Type B pancreatic cell (in vitro differentiated cells): ENCODE measurements at places on chromosomes 3 and 15. TPM values are rescaled to one million over a fixed set of nuclear protein-coding genes. Genes with fewer than 3 reads are reported as not detected.
A peak's percentile ranks its signal among the peaks of the same experiment; 100 is the strongest.

- peaks cover 7% of the 10 kb centered on the region for H3K4me1 ChIP-seq
- DNase-seq = no peak
- no peak overlapping the region for H3K4me3 ChIP-seq
Measured at GRCh38 chr3:120597445-120598049, 1.4 kb downstream of the NDUFB4 start.

FBXW12 gene
- total RNA-seq = not detected in 2 replicates

DNA sequence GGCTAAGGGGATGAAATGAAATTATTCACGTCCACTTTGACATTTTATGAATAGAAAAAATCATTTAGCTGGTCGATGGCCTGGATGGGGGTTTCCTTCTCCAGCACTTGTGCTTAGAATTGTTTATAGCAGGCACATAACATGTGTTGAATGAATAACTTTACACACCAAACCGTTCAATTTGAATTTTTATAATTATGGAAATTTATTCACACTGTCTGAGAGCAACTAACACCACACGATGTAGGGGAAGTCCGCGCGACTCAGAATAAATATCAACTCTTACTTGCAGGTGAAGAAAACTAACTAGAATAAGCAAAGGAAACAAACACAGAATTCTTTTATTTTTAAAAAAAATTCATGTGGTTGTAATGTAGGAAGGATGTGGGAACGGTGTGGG is 81.3 kb downstream of the MINAR1 start:
- DNase-seq = no peak
- H3K36me3 ChIP-seq = no peaks in the 10 kb centered on the region
- no peak overlapping the region for H3K27ac ChIP-seq
- H3K4me1 ChIP-seq = no peaks in the 10 kb centered on the region
- H3K27me3 ChIP-seq = peaks cover 29% of the 10 kb centered on the region

PIERCE2 gene
- total RNA-seq = 2.1 and 2.3 TPM in 2 replicates

ZNF660 gene
- total RNA-seq = 4.0 and 19.2 TPM in 2 replicates

DNA sequence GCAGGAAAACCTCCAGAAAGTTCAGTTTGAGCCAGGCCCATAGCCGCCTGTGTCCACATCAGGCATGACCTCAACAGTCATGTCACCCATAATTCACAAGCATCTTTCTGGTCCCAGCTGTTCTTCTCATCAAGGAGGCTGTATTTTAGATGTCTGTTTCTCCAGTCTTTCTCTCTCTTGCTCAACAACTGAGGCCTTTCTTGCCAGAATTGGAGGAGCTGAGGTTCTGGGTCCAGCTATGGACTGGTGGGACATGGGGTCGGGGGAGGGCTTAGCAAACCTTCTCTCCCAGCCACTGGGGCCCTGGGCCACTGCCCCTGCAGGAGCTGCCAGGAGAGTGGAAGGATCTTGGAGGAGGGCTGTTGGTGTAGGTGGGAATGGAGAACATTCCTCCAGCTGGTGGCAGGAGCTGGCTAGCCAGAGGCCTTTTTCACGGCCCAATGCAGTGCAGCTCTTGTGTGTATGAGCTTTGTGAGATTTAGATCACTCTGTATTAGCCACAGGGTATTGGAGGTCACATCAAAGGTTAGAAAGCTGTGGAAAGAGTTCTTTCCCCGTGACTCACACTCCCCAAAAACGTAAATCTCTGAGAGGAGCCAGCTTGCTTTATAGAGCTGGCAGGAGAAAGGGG is 23.5 kb downstream of the MAGEF1 start:
- peak overlapping the region; percentile 3 for H3K27ac ChIP-seq
- no peak overlapping the region for H3K4me3 ChIP-seq
- no peaks in the 10 kb centered on the region for H3K36me3 ChIP-seq
- no peak for DNase-seq
- peaks cover 52% of the 10 kb centered on the region for H3K4me1 ChIP-seq

GRCh38 chr3:93923006-93923405 is 50.7 kb downstream of the PROS1 start:
- no peaks in the 10 kb centered on the region for H3K4me1 ChIP-seq
- DNase-seq = no peak
- no peaks in the 10 kb centered on the region for H3K27me3 ChIP-seq
- peaks cover 3% of the 10 kb centered on the region for H3K36me3 ChIP-seq

- H3K4me3 ChIP-seq = no peak overlapping the region
- H3K4me1 ChIP-seq = peaks cover 9% of the 10 kb centered on the region
- H3K27ac ChIP-seq = no peak overlapping the region
- no peaks in the 10 kb centered on the region for H3K36me3 ChIP-seq
- DNase-seq = no peak
Measured at GRCh38 chr3:140344601-140345205, 333.2 kb upstream of the TRIM42 start.

FRMD4B gene
- total RNA-seq = 37.4 and 38.7 TPM in 2 replicates

GRCh38 chr3:195071916-195072820 is 198.8 kb downstream of the XXYLT1 start:
- H3K36me3 ChIP-seq = peaks cover 15% of the 10 kb centered on the region
- no peaks in the 10 kb centered on the region for H3K27me3 ChIP-seq
- peaks cover 5% of the 10 kb centered on the region for H3K4me1 ChIP-seq
- no peak overlapping the region for H3K4me3 ChIP-seq
- H3K27ac ChIP-seq = peak overlapping the region; percentile 34

DNA sequence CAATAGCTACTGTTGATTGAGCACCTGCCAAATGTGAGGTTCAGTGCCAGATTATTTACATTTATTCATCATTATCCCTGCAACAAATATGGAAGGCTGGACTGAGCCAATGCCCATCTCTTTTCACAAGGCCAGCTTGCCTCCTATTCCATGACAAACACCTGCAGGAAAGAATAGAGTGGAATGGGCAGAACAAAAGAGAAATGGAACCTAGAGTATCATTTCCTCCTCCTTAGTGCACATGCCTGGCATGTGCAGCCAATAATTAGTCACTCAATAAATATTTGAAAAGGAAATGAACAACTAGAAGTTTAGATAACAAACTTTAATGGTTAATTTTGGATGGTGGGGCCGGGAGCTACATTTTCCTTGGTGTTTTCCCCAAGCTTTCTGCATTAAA is 61.4 kb upstream of the MYRIP start:
- no peaks in the 10 kb centered on the region for H3K36me3 ChIP-seq
- DNase-seq = no peak
- H3K4me1 ChIP-seq = no peaks in the 10 kb centered on the region
- no peak overlapping the region for H3K4me3 ChIP-seq
- no peaks in the 10 kb centered on the region for H3K27me3 ChIP-seq

KNG1 gene
- not detected in 2 replicates for total RNA-seq

DNA sequence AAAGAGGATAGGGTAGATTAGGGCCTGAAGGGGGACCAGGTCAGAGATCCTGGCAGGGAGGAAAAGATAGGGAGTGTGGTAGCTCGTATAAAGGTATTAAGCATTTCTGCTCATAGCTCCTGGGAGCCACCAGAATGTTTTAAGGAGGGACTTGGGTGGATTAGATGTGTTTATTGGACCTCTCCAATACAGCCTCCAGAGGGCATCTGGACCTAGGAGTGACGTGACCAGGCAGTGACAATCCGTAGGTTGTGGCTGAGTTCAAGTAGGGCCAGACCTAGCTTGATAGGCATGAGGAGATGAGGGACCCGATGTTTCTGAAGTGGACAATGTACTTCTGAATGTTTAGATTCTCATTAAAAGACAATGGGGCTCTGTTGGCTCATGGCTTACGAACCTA is 435.2 kb downstream of the MCTP2 start:
- H3K27me3 ChIP-seq = peaks cover 8% of the 10 kb centered on the region

GRCh38 chr3:454986-455385 is 258.4 kb downstream of the CHL1 start:
- H3K36me3 ChIP-seq = no peaks in the 10 kb centered on the region
- no peak overlapping the region for H3K4me3 ChIP-seq
- no peak for DNase-seq
- H3K27ac ChIP-seq = no peak overlapping the region
- H3K4me1 ChIP-seq = peaks cover 11% of the 10 kb centered on the region
- peaks cover 7% of the 10 kb centered on the region for H3K27me3 ChIP-seq

TM6SF1 gene
- 0.14 and 0.24 TPM in 2 replicates for total RNA-seq

IGDCC3 gene
- 18.8 and 169 TPM in 2 replicates for total RNA-seq

GRCh38 chr3:187792521-187792920 is 47.3 kb upstream of the BCL6 start:
- DNase-seq = no peak
- peaks cover 9% of the 10 kb centered on the region for H3K4me1 ChIP-seq
- no peak overlapping the region for H3K4me3 ChIP-seq
- no peak overlapping the region for H3K27ac ChIP-seq
- H3K36me3 ChIP-seq = no peaks in the 10 kb centered on the region
- H3K27me3 ChIP-seq = no peaks in the 10 kb centered on the region

- H3K36me3 ChIP-seq = no peaks in the 10 kb centered on the region
- no peak for DNase-seq
- H3K4me1 ChIP-seq = no peaks in the 10 kb centered on the region
- H3K27ac ChIP-seq = no peak overlapping the region
- H3K4me3 ChIP-seq = no peak overlapping the region
- H3K27me3 ChIP-seq = peaks cover 3% of the 10 kb centered on the region
Measured at GRCh38 chr3:180018543-180018942, 18.2 kb downstream of the PEX5L start.

GABRB3 gene
- 25.7 and 28.5 TPM in 2 replicates for total RNA-seq

ADGRG7 gene
- total RNA-seq = 2.8 and 7.7 TPM in 2 replicates

ALG3 gene
- 55.7 and 55.8 TPM in 2 replicates for total RNA-seq

STRA6 gene
- 19.2 and 158 TPM in 2 replicates for total RNA-seq

DNA sequence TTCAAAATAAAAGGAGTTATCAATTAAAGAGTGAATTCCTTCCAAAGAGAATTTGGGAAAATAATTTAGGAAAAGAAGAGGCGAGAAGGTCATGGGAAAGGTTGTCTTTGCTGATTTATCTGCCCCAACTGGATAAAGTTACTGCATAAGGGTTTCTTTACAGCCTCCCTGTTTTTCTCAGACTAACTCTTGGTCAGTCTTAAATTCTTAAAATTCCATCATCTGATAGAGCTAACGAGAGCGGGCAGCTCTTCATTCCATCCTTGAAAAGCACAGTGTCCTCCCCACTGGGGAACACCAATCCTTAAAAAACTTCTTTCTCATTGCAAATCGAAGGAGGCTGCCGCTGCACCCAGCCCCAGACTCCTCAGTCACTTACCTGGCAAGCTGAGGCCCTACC is 107.2 kb downstream of the PGPEP1L start:
- peak overlapping the region; percentile 61 for H3K27ac ChIP-seq
- no peak for DNase-seq
- H3K27me3 ChIP-seq = no peaks in the 10 kb centered on the region
- peak overlapping the region; percentile 30 for H3K4me3 ChIP-seq

C3orf20 gene
- 0.12 and 0.24 TPM in 2 replicates for total RNA-seq

DNA sequence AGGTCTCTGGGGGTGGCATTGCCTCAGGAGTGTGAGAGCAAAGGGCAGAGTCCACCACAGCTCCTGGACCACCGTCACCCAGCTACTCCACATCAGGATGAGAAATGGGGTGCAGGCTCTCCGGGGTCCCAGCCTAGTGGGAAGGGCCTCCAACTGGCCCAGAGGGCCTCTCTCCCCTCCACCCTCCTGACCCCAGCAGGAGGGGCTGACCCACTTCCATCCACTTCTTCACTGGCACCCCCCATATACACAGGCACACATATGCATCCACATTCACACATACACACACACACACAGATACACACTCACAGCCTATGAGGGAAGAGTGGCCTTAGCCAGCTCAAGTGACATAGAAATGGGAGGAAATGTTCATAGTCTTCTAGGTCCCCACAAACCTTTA is 286.0 kb downstream of the OCA2 start:
- H3K27ac ChIP-seq = no peak overlapping the region
- H3K27me3 ChIP-seq = no peaks in the 10 kb centered on the region
- no peaks in the 10 kb centered on the region for H3K36me3 ChIP-seq
- no peaks in the 10 kb centered on the region for H3K4me1 ChIP-seq

DNA sequence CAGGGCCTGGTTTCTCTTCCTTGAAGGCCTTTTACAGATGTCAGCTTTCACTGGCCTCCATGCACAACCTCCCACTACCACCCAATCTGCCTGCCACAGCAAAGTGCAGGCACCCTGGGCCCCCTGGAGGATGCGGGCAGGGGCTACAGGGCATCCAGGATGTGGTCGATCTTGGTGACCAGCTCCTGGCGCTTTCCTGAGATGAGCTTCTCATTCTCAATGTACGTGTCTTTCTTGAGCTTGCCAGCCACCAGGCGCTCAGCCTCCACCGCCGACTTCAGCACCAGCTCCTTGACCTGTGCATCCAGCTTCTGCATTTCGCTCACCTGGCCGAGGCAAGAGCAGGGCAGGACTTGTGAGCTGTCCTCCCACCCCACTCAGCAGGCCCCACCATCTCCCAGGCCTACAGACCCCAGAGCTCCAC is 30.3 kb downstream of the RPN1 start:
- peaks cover 29% of the 10 kb centered on the region for H3K36me3 ChIP-seq
- peaks cover 14% of the 10 kb centered on the region for H3K4me1 ChIP-seq
- no peak for DNase-seq
- no peaks in the 10 kb centered on the region for H3K27me3 ChIP-seq

GRCh38 chr15:69311319-69311721 is 12.6 kb downstream of the PAQR5 start:
- H3K4me3 ChIP-seq = no peak overlapping the region
- H3K27ac ChIP-seq = no peak overlapping the region
- H3K36me3 ChIP-seq = peaks cover 8% of the 10 kb centered on the region
- no peak for DNase-seq
- no peaks in the 10 kb centered on the region for H3K27me3 ChIP-seq

DNA sequence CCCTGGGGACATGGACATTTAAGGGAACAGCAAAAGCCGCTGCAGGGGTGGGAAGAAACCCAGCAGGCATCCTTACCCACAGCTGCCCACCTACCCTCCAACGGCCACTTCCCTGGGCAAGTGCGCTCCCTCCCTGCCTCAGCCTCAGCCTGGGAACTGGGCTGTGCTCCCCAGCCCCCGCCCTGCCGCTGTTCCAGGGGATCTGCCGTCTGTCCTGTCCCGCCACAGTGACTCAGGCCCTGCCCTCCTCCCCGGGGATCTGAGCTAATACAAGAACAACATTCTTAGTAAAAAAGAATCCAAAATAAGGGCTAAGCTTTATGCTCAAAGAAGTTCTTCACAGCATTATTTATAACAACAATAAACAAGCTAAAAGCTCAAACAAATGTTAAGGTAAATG is 7.4 kb upstream of the IQSEC1 start:
- H3K4me1 ChIP-seq = peaks cover 6% of the 10 kb centered on the region
- H3K27me3 ChIP-seq = peaks cover 42% of the 10 kb centered on the region
- no peaks in the 10 kb centered on the region for H3K36me3 ChIP-seq
- no peak overlapping the region for H3K27ac ChIP-seq

DNA sequence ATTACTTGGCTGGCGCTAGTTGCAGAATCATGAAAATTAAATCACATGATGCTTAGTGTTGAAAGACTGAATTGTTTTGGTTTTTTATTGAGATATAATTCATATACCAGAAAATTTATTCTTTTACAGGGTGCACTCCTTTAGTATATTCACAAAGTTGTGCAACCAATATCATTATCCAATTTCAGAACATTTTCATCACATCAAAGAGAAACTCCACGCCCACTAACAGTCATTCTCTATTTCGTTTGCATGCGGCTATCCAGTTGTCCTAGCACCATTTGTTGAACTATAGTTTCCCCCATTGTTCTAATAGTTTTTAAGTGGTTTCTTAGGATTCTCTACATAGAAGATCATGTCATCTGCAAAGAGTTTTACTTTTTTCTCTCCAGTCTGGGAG is 3.7 kb downstream of the EHD4 start:
- H3K27me3 ChIP-seq = no peaks in the 10 kb centered on the region
- peak overlapping the region; percentile 11 for H3K27ac ChIP-seq
- H3K4me1 ChIP-seq = peaks cover 40% of the 10 kb centered on the region
- H3K4me3 ChIP-seq = peak overlapping the region; percentile 12
- no peak for DNase-seq
- peaks cover 11% of the 10 kb centered on the region for H3K36me3 ChIP-seq
